ENCODE measurements at places on chromosomes 12 and 14.

- peak; percentile 42 for DNase-seq
Measured at GRCh38 chr12:125185740-125186470, 120.7 kb downstream of the AACS start.

- DNase-seq = peak; percentile 9
Measured at GRCh38 chr12:25458047-25458552, 95.0 kb downstream of the LMNTD1 start.

- no peak for DNase-seq
Measured at GRCh38 chr12:5037795-5038357, 5.8 kb upstream of the KCNA5 start.

DNA sequence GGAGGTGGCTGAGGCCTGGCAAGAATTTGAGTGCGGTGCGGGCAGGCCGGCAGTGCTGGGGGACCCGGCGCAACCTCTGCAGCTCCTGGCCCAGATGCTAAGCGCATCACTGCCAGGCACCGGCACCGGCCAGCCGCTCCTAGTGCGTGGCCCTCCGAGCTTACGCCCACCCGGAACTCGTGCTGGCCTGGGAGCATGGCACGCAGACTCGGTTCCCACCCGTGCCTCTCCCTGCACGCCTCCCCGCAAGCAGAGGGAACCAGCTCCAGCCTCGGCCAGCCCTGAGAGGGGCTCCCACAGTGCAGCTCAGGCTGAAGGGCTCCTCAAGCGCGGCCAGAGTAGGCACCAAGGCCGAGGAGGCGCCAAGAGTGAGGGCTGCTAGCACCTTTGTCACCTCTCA, 63.7 kb downstream of the CCDC60 start:
- DNase-seq = no peak

GRCh38 chr14:93693914-93694313, 94.4 kb downstream of the PRIMA1 start:
- no peak for DNase-seq

DNA sequence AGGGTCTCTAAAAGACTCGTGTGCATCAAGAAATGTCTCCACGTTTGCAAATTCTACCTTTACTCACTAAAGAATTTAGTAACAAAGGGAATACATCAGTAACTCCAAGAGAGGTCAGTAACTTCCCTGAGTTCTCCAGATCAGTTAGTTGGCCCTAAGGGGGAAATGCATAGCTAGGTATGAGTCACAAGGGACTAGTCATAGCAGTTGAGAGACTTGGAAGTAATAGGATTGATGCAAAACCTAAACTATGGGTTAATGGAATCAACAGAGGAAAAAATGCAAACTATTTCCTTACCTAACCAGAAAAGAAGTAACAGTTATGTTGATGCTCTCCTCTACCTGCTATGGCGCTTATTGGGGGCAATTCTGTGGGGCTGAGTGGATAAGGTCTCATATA, 148.8 kb upstream of the GARIN6 start:
- no peak for DNase-seq

- no peak for DNase-seq
Measured at GRCh38 chr14:74506411-74506851, 12.9 kb downstream of the ISCA2 start.

GRCh38 chr12:62647586-62647985, 181.0 kb downstream of the MON2 start:
- no peak for DNase-seq

DNA sequence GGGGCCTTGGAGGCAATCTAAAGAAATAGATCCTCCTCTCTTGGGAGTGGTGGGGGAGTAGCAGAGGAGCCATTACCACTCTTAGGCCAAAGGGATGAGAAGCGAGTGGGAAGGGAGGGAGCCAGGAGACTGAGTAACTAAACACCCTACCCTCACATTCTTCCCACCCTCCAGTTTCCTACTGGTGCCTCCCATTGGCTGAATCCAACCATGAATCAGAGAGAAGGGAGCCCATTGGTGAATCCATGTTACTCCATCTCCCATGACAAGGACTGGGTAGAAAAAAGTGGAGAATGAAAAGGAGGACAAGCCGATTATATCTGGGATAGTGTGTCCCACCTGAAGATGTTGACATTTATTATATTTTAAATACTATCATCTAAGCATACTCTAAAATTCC, 76.8 kb upstream of the LHX5 start:
- no peak for DNase-seq

- no peak for DNase-seq
Measured at GRCh38 chr12:108798551-108799221, 58.7 kb downstream of the SSH1 start.

- DNase-seq = no peak
Measured at GRCh38 chr12:41930866-41931437, 213.7 kb downstream of the GXYLT1 start.

- no peak for DNase-seq
Measured at GRCh38 chr14:76497550-76498462, 121.9 kb downstream of the ESRRB start.

- DNase-seq = no peak
Measured at GRCh38 chr14:68774771-68775613, 17.9 kb downstream of the ZFP36L1 start.

DNA sequence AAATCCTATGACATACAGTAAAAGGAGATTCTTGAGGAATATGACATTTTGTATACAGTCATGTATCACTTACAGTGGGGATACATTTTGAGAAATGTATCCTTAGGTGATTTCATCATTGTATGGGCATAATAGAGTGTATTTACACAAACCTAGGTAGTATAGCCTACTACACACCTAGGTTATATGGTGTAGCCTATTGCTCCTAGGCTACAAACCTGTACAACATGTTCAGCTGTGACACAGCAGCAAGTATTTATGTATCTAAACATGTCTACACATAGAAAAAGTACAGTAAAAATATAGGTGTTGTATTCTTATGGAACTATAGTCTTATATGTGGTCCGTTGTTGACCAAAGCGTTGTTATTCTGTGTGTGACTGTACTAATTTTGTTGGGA, 178.8 kb downstream of the FOXA1 start:
- no peak for DNase-seq

DNA sequence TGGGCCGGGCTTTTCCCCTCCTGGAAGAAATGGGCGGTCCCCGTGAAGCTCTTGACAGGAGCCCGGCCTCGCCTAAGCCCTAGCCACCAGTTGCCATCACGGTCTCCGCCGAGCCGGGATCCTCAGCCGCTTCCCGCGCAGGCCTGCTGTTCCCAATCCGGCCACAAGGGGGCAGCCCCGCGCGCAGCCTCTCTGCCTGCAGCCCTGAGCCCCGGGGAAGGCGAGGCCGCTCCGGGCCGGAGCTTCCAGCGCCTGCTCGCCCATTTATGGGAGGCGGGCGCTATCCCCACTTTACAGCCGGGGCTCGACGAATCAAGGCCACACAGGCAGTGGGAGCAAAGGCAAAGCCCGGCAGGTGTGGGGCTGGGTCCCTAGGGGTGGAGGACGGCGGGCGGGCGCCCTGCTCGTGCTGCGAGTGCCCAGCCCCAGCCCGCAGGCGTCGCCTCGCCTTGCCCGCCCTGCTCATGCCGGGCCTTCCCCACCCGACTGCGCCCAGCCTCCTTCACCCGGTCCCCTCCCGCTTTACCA, 61.5 kb downstream of the LGMN start:
- peak; percentile 84 for DNase-seq

DNA sequence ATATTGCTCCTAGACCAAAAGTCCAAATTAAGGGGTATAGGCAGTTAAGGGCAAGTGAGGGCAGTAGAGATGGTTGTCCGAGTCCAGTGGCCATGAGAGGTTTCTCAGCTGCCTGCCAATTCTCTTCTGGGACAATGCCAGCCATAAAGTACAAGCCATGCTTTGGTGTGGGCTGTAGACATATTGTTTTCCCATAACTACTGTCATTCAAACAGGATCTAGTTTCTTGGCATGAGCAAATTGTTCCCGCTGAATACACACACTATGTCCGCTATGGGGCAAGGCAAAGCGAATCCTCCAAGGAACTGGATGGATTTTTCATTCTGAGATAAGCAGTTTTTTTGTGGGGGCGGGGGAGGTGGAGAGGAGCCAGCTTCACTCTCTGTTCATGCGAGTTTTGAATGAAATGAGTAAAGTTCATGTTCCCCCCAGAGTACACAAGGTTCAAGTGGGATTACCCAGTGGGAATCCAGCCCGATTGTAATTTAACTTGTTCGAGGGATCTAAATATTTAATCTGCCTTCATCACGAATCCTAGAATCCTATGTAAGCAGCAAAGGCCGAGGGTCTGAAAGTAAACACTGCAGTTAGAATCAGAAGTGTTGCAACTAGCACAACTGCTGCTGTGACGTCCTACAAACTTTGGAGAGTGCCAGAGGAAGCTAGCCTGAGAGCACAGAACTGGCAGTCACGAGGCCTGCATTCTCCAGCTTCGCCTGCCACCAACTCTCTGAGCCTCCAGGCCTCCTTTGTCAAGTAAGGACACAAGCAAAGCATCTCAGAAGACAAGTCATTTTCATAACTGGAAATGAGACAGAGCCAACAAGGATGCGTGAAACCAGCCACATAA, 137.0 kb downstream of the CRADD start:
- peak; percentile 63 for DNase-seq

GRCh38 chr14:97705976-97706375, 908.8 kb downstream of the VRK1 start:
- no peak for DNase-seq

DNA sequence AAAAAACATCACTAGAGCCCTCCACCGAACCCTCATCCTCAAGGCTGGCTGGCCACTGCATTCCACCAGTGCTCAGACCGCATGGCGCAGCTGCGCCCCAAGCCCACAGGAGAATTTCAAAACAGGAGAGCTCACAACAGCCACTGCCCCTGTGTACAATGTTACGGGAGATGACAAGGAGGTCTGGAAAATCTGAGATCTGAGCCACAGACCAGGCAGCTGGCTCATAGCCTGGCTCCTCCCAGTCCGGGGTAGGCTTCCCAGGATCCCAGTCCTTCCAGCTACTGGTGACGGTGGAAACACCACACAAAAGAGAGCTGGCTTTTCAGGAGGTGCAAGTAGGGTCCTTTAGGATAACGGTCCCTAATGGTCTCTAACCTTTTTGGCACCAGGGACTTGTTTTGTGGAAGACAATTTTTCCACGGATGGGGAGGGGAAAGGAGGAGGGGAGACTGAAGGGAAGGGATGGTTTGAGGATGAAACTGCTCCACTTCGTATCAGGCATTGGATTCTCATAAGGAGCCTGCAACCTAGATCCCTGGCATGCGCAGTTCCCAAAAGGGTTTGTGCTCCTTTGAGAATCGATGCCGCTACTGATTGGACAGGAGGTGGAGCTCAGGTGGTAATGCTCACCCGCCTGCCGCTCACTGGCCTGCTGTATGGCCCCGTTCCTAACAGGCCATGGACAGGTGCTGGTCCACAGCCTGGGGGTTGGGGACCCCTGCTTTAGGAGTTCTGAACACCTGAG, 23.0 kb upstream of the NRDE2 start:
- no peak for DNase-seq

- DNase-seq = no peak
Measured at GRCh38 chr12:132812631-132813305, 15.9 kb downstream of the GOLGA3 start.

- DNase-seq = no peak
Measured at GRCh38 chr14:20668969-20669368, 15.4 kb upstream of the RNASE4 start.

DNA sequence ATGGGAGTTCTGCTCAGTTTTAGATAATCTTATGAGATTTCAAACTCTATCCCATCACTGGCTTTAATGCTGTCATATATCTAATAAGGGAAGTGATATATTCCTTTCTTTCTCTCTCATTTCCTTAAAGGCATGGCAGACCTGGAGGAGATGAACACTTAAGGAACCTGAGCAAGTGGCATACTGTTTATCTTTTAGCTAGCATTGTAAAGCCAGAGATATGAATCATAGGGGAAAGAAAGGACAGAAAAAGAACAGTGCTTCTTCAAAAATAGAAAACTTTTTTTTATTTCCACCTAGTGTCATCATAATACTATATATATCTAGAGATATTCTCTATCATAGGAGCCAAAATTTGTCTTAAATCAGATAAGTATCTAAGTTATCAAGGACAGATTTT, 68.3 kb upstream of the PSMA6 start:
- DNase-seq = no peak

- DNase-seq = peak; percentile 36
Measured at GRCh38 chr12:108838194-108839017, 19.0 kb downstream of the SSH1 start.

DNA sequence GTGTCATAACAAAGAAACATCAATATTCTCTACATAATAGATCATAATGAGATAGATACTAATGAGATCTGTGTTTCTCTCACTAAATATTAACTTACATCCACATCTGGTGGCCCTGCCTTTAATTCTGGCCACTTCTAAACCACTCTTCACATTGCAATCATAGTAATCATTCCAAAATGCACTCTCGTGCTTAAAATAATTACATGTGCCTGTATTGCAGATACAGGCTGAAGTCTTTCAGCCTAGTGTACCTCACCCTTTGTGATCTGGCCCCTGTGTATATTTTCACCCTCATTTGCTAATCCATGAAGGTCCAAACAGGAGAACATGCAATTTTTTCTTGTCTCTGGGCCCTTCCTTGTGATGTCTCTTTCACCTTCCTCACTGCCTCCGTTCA, 108.0 kb downstream of the LIN7A start:
- no peak for DNase-seq

- no peak for DNase-seq
Measured at GRCh38 chr12:132661972-132662371, 25.2 kb downstream of the POLE start.

- DNase-seq = no peak
Measured at GRCh38 chr12:121515615-121516014, 65.2 kb downstream of the KDM2B start.

GRCh38 chr14:66056268-66056907, 429.8 kb upstream of the CCDC196 start:
- DNase-seq = no peak

- no peak for DNase-seq
Measured at GRCh38 chr14:21915826-21916225, 242.2 kb upstream of the OR4E1 start.

DNA sequence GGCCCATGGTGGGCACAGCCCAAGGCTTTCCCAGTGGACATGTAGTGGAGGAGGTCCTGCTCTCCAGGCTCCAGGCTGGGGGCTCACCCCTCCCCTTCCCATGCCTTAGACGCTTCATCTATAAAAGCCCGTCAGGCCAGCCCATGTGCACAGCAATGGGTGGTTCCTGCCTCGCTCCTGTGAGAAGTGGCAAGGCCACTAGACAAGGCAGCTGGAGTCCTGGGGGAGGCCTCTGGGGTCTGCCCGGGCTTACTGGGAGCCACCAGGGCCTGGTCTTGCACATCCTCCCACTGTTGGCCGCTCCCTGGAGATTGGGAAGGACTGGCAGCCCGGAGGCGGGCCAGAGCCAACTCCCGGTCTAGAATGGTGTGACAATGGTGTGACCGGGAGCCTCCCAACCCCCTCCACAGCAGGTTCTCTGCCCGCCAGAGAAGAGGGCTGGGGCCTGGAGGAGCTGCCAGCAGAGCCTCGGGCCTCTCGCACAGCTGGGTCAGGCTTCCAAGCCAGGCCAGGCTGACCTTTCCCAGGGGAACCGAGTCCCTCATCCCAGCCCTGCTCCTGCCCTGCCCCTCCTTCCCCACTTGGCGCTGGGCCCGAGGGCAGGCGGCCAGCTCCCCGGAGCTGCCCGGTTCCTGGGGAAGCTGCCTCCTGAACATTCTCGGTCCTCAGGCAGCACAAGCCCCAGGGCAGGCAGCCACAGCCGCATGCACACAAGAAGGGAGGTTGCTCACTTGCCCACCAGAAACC, 97.9 kb downstream of the RFLNA start:
- peak; percentile 68 for DNase-seq

- no peak for DNase-seq
Measured at GRCh38 chr14:91957876-91958313, 10.4 kb upstream of the FBLN5 start.
